NCI-H1048 (cell line): ENCODE measurements at places on chromosomes 7 and 10.

GRCh38 chr10:60390224-60390626, 550 bp upstream of the ANK3 start:
- no peak for DNase-seq

GRCh38 chr10:625333-625696, 64.2 kb downstream of the DIP2C start:
- DNase-seq = no peak

GRCh38 chr7:18610331-18610948, 114.9 kb downstream of the HDAC9 start:
- DNase-seq = no peak

DNA sequence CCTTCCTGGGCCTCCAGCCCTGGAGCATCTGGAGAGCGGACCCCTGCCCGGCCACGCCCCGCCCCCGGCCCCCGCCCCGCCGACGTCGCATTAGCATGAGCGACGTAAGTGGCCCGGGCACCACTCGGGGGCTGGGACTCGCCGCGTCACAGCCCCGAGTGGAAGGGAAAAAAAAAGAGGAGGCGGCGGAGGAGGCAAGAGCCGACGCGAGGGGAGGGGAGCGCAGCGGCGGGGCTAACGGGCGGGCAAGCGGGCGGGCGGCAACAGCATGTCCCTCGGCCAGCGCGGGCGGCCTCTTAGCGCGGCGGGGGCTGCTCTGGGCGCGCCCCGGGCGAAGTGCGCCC, at the start of gene SLC18A3:
TSS of gene SLC18A3 (plus strand) at position 197 of the 344 bp plus-strand sequence. CDS start 431 bp downstream, outside the sequence.
- DNase-seq = no peak

- no peak for DNase-seq
Measured at GRCh38 chr7:144830024-144830785, 5.6 kb downstream of the TPK1 start.

GRCh38 chr7:26507108-26507987, 215.7 kb downstream of the SNX10 start:
- DNase-seq = no peak

GRCh38 chr7:18305866-18306265, 189.7 kb upstream of the HDAC9 start:
- no peak for DNase-seq

GRCh38 chr7:130231792-130232191, 24.1 kb downstream of the SSMEM1 start:
- DNase-seq = no peak

GRCh38 chr10:102646610-102647442, 2.5 kb downstream of the TRIM8 start:
- DNase-seq = no peak

GRCh38 chr10:131004276-131004675, 307.2 kb downstream of the TCERG1L start:
- no peak for DNase-seq
